ENCODE measurements at places on chromosomes 3 and 15.

DNA sequence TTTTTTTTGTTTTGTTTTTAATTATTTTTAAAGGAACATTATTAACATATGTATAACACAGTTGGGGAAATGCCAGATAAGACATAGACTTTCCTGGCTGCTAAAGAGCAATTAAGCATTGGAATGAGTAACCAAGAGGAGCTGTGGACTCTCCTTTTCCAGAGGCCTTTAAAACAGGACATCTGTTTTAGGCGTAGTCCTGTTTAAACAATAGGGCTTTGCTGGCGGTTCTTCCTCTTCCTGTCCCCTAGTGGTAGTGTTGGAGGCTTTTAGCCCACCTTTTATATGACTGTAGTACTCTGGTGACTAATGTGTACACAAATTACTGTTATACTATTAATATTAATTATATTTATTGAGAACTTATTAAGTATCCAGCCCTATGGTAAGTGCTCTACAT lies 81.9 kb downstream of the PPARG start:
- DNase-seq = no peak

GRCh38 chr3:65636326-65636725 lies 402.4 kb downstream of the MAGI1 start:
- peak; percentile 66 for DNase-seq

GRCh38 chr3:19898721-19899120 lies 35.3 kb downstream of the EFHB start:
- no peak for DNase-seq

- DNase-seq = no peak
These were observed 23.2 kb upstream of the VILL start for GRCh38 chr3:37967260-37967881.

DNA sequence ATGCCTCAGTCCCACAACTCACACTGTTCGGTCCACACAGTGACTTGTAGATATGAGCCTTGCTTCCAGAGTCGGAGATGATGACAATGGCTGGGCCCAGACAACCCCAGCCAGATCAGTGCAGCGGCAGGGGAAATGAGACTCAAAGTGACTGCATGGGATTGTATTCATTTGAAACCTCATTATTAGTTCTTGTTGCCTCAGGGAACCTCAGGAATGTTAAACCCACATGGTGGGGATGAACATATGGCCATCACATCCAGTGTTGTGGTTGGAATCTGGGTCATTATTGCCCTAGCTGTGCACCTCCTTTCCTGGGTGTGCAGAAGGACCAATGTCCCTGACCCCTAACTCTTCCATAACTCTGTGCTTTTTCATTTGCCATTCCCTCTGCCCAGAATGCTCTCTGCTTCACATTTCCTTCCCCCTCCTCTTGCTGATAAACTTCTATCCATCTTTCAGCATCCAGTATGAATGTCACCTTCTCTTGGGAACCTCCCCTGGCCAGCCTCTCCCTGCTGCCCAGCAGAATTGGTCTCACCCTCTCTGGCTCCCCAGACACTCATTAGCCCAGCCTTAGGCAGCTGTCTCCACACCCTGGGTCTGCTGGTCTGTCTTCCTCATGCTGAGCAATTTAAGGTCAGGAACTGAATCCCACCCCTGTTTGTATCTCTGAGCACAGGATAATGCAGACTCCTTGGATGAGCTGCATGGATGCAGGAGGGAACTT lies 67.0 kb upstream of the TNFAIP8L3 start:
- DNase-seq = no peak

- peak; percentile 86 for DNase-seq
These were observed 4.5 kb upstream of the GATA2 start for GRCh38 chr3:128497305-128498126.

DNA sequence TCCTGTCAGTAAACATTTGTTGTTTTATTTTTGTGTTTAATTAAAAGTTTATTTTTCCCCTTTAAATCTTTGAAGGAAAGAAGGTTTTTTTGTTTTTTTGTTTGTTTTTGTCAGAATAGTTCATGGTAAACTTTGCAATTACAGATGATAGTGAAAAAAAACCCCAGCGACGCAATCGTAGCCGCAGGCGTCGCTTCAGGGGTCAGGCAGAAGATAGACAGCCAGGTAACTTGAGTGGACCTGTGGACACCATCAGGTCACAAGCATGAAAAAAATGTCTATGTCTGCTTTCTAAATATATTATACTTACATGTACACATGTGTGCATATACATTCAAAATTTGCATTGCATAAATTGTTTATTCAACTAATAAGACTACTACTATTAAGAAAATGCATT lies 18.6 kb downstream of the DNAJC19 start:
- no peak for DNase-seq

GRCh38 chr3:38516669-38517068 lies 20.5 kb downstream of the EXOG start:
- no peak for DNase-seq

DNA sequence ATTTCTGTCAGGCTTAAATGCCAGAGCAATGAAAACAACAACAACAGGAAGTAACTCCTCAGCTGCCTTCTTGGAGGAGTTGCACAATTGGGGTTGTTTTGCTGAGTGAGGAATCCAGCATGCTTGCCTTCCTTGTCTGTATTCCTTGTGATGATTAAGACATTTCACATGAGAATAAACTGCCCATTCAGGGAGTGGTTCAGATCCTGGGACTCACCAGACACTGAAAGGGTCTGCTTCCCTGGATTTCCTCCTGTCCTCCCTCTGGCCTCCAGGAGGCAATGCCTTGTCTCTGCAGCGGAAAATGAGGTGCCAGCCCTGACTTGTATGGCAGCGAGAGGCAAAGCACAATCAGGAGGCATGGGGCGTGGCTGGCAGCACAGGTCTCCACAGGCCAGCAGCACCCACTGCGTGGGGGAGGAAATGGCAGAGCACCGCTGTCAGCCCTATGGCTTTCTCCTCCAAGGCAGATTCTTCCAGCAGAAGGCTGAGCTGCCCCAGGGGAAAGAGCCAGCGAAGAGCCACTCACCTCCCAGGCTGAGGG lies 41.5 kb downstream of the RBP2 start:
- no peak for DNase-seq

- DNase-seq = no peak
These were observed 8.6 kb downstream of the IRAK2 start for GRCh38 chr3:10173095-10173925.

GRCh38 chr15:39908186-39908585 lies 11.9 kb downstream of the GPR176 start:
- DNase-seq = no peak

- no peak for DNase-seq
These were observed 3.8 kb downstream of the BHLHE40 start for GRCh38 chr3:4982773-4983738.

- DNase-seq = no peak
These were observed 42.9 kb downstream of the ISG20 start for GRCh38 chr15:88681610-88682221.

- no peak for DNase-seq
These were observed 9.6 kb downstream of the LINGO1 start for GRCh38 chr15:77622934-77623754.

GRCh38 chr3:12041446-12042041 lies 37.4 kb downstream of the SYN2 start:
- DNase-seq = no peak

GRCh38 chr3:138188013-138188730 lies 1.1 kb downstream of the ARMC8 start:
- no peak for DNase-seq

GRCh38 chr3:59836531-59836930 lies 786.7 kb upstream of the CFAP20DC start:
- DNase-seq = peak; percentile 3

GRCh38 chr15:64845183-64845611 lies 3.5 kb downstream of the PLEKHO2 start:
- DNase-seq = no peak

DNA sequence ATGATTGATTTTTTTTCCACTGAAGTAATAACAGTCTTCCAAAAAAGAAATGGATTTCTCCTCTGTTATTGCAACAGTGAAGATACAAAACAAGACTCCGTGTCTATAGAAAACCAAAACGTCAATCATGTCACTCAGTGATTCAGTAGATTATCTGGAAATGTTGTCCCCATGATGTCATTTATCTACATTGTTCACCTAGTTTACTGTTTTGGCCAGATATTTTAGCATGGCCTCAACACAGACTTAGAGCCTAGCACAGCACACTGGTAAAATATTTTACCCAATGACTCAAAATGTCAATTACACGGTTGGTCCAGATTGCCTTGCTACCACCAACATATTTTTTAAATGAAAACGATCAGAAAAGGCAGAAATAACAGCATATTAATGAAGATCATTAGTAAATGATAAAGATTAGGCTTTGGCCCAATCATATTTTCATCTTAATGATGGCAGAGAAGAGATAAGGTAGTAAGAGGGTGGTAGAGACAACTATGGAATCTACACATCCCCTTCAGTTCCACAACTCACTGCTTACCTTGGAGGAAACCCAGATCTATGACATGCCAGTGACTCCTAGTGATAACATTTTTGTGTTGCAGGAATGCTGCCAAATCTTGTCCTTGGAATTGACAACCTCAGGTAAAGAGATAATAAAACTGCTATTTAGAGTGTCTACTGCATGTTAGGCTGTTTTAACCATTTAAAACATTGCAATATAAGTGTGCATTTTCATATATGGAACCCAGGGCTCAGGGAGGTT lies 347.7 kb upstream of the ARPP21 start:
- no peak for DNase-seq

DNA sequence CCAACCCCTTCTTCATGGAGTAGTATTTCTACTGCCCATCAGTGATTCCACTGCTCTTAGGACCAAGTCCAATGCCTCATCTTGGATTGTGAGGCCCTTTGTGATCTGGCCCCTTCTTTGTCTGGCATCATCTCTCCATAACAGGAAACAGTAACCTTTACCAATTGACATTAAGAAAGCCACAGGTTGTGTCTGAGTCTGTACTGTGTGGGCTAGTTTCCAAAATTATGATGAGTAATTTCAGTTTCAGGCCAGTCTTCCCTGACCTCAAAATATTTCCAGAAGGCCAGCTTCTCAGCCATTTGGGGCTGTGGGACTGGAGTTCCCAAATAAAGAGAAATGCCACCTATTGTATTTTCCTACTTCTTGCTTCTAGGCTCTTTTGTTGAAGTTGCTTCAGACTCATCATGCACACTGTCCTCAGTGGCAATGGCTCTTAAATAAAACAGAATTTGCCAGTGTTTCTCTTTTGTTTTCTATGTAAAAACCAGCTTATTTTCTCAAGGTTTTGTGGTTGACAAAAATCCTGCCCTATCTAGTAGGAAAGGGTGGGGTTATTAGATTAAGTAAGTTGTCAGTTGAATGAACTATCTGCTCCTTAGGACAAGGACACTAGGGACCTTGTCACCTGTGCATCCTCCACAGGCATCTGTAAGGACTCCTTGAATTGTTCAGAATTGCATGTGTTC lies 47.0 kb upstream of the ACKR4 start:
- DNase-seq = no peak

DNA sequence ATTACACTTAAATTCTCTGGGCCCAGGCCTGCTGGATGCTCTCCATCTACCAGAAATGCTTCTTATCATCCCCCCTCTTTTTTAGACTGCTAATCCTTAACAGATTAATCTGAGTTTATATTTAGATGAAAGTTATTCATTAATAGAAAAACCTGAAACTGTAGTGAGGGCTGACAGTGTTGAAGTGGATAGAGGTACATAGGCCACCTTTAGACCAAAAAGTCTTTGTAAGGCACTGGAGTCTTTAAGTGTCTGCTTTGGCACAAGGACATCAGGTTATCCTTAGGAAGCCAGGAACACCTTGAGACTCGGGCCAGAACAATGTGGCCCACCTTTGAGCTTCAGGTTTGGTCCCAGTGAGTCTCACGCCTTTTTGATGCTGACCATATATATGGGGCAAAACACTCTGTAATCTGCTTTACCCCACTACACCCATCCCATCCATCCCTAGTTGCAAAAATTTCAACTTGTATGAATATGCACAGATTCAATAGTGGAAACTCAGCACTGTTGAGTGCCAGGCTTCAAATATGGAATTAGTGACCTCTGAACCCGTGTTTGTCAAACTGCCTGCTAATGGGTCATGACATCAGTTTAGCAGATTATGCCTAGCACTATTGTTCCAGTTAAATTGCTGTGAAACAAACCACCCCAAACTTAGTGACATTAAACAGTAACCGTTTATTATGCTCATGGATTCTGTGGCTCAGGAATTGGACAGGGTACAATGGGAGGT lies 44.0 kb downstream of the PDE8A start:
- DNase-seq = no peak

DNA sequence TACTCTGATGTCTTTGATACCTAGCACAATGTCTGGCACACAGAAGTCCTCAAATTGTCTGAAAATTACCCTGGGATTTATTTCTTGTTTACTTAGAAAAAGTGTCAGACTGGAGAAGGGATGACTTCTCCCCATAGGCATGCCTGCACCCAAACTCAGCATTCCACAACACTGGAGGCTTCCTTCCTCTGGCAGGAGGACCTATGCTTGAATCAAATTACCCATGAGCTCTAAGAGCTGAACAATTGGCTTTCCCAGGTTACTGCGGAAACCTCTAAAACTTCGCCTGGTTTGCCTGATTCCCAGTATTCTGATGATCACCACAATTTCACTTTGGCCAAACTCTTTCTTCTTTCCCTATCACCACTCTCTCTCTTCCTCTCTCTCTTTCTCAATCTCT lies 217.4 kb downstream of the DIPK2A start:
- DNase-seq = no peak

DNA sequence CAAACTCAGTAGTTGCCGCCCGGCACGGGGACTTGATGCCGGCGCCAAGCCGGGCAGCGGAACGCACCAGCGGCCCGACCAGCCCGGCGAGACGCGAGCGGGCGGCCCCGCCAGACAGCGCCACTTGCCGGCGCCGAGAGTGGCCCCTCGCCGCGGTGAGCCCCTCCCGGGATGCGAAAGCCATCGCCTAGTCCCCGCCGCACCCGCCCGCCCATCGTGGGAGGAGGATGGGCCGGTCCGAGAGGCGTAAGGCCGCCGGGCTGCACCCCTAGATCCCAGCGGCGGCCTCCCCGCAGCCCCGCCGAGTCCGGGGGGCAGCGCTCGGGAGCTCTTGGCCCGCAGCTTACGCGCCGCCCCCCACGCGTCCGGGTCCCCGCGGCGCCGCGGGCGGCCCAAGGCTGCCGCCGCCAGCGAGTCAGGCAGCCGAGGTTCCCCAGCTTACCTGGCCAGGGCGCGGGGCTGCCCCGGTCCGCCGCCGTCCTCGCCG lies 609 bp downstream of the GOLGA8A start:
- no peak for DNase-seq

All from NCI-H2171 (cell line).